ENCODE measurements at places on chromosomes 13 and 19.
A peak's percentile ranks its signal among the peaks of the same experiment; 100 is the strongest.

DNA sequence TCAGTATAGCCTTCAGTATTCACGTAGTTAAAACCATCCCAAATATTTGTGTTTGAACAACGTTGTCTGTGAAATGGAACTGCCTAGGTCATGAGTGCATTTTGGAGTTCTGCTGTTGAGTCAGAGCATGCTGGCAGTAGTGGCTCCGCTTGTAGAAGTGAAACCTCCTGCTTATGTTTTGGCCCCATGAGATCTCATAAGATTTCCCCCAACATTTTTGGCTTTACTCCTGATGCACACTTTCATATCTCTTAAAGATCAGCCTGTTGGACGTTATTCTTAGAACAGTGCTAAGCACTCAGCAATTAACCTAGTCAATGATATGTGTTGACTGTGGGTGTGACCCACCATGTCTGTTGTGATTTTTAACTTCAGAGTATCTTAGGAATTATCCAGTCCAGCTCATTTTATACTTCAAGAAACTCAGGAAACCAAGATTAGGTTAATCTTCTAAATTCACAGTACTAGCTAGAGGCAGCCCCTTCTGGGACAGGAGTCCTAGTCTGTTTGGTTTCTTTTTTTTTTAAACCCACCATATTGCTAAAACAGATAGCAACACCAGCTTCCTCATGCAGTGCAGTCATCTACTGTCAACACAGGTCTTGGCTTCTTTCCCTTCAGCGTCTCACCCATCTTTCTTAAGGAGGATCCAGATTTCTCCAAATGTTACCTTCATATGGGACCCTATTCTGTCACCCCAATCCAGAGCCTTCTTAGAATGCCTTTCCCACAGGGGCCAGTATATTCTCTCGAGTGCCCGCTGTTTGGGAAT is 26.2 kb downstream of the RAP2A start:
- DNase-seq = no peak

- DNase-seq = peak; percentile 77
These were observed 21.0 kb downstream of the ZNF114 start for GRCh38 chr19:48290771-48291488.

GRCh38 chr19:18761531-18762110 is 29.5 kb downstream of the COMP start:
- no peak for DNase-seq

GRCh38 chr13:102707467-102707866 is 12.6 kb upstream of the METTL21C start:
- no peak for DNase-seq

GRCh38 chr19:48698046-48698445 is 2.3 kb downstream of the FUT2 start:
- DNase-seq = no peak

- no peak for DNase-seq
These were observed 1.7 kb downstream of the PDX1 start for GRCh38 chr13:27921421-27921960.

GRCh38 chr19:11995174-11995573 is 30.3 kb downstream of the ZNF763 start:
- no peak for DNase-seq

DNA sequence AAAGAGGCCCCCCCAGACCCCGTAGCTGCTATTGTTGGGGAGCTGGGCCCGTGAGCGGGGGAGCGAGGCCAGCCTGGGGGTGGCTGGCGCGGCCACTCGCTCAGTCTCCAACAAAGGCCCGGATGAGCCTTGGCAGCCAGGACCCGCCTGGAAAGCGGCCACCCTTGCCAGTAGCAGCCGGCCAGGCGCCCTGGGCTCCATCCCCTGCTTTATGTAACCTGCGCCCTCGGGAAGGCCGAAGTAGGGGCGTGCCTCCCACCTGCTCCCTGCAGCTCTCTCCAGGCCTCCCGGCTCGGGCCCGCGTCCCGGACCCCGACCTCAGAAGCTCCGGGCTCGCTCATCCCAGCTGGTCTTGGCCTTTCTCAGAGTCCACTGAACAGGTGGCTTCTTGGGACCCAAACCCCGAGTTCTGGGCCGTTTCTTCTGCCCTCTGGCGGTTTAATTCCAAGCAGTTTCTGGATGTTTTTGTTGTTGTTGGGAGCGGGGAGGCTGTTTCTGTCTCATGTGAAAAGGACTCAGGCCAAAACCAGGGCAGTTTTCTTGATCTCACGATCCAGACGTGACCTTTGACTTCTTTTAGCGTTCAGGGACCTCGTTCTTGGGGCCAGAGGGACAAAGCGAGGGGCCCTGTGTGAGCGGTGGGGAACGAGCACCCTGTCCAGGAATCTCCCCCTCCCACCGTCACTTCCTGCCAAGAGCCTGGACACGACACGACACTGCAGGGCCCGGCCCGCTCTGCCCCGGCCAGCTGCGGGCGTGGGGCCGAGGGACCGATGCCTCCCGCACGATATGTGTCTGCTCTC is 1.2 kb downstream of the CDC34 start:
- peak; percentile 55 for DNase-seq

DNA sequence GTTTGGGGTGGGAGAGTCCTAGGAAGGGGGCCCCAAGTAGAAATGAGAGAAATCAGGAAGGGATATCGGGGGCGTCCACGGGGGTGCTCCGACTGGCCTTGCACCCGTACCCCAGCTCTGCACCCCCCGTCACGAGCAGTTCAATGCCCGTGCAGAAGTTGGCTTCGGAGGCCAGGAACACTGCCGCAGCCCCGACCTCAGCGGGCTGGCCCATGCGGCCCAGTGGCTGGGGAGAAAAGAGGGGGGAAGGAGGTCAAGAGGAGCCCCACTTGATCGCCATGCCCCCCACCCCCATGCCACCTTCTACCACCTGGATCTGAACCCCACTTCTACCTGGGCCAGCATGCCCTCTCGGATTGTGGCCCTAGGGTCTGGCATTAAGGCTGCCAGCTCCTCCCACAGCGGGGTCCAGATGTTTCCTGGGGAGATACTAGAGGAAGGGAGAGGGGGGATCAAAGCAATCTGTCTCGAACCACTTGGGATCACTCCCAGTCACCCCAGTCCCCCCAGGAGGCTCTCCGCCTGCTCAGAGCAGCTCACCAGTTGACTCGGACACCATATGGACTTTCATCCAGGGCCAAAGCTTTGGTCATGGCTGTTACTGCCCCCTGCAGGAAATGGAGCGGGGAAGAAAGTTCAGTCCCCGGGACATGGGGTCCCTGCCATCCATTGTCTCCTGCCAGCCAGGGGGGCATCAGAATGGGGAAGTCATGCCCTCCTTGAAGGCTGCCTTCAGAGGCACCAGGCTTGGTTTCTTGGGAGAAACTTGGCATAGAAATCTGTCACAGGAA is 2.5 kb upstream of the BCAT2 start:
- DNase-seq = no peak

DNA sequence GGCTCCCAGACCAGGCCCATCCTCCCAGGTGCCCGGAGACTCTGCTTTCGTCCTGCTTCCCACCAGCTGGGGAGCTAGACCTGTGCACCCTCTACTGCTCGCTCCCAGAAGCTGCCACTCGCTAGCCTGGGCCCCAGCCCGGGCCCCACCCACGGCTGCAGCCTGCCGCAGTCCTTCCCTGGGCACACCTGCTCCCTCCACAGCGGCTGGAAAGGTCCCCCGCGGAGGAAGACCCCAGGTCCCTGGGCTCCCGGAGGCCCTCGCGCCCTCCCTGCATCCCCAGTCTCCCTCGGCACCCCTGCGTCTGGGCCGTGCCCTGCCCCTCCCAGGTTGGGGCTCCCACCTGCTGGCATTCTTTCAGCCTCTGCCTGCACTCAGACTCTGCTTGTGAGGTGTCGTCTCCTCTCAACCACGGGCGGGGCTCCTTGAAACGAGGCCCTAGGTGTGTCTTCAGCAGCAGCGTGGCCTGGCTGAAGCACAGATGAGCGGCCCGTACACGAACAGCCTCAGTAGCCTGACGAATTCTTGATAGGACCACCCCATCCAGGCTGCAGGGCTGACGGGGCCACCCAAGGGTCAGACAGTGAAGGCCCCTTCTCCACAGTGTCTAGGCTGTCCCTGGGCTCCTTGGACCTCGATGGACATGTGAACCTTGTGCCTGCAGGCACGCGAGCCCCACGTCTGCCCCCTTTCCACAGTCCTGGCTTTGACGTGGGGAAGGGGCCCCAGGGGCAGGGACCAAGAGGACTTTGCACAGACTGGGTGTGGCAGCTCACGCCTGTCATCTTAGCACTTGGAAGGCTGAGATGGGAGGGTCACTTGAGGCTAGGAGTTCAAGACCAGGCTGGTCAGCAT is 27.9 kb downstream of the DOT1L start:
- DNase-seq = no peak

- DNase-seq = no peak
These were observed 44.2 kb upstream of the SLAIN1 start for GRCh38 chr13:77653301-77653700.

- no peak for DNase-seq
These were observed 151.4 kb downstream of the NALCN start for GRCh38 chr13:101264931-101265330.

DNA sequence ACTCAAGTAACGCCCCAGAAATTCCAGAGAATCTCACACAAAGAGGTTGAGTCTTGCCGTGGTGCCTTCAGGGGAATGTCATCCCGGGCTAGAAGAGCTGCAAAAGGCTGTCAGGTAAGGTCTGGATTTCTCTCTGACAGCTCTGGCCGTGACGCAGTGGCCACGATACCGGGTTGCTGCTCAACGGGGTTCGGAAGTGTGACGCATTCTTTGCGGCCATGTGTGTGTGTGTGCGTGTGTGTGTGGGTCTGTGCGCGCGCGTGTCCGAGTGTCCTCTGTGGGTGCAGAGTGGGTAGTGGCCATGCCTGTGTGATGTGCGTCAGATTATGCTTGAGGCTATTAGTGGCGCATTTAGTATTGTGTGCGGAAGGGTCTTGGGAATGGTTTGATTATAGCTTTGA is 306 bp downstream of the ZNF540 start:
- DNase-seq = peak; percentile 67

DNA sequence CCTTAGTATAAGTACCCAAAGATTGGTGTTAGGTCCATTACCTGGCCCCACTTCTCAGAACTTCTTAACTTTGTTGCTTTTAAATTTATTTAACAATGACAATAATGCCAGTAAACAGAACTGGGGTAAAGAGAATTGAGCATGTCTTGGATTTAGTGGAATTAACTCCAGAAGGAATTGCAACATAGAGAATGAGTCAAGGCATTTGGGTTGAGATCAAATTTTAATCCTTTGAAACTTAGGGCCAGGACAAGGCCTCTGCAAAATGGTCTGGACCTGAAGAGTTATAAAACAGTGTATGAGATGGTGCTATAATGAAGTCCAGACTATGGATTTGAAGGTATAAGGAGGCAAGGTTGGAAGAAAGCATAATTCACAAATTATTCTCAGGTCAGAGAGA is 1030.4 kb downstream of the SLITRK5 start:
- no peak for DNase-seq

DNA sequence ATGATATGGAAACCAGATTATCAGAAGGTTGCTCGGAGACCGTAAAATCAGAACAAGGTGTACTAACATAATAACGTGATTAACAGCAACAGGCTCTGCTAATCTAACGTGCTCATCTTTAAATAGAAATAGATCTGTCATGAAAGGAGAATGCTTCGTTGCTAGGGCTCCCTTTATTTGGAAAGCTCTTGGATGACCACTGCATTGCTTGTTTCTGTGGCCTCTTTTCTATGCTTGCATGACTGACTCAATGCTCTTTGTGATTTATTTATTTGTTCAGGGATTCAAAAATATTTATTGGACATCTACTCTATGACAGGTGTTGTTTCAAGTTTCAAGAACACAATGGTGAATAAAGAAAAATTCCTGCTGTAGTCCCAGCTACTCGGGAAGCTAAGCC is 22.3 kb upstream of the ZDHHC20 start:
- no peak for DNase-seq

DNA sequence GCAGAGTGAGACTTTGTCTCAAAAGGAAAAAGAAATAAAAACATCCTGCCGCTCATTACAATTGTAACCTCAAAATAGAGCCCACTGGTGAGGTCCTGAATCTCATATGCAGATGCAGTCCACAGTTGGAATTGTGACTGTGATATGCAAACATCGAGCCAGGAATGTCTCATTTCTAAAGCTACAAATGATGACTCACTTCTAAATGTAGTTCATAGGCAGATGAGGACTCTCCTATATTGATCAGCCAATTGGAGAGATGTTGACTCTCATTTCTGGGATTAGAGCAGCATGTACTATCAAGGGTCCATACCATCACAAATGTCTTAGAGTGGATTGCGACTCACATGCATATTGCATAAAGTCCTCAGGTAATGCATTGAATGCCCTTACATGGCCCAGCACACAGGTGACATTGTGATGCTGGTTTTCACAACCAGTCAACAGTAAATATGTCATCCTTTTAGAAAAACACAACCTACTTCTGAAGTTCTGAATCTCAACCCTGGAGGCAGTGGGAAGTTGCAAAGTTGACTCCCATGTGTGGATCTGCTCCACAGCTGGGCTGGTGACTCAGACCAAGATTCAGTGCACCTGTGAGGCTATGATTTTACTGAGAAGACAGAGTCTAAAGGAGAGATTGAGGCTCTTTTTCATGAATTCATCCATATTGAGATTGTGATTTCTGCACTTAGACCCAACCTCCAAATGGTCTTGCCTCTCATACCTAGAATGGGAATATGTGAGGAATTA is 16.9 kb upstream of the ZNF254 start:
- no peak for DNase-seq

GRCh38 chr19:16654140-16654539 is 5.8 kb downstream of the SMIM7 start:
- no peak for DNase-seq

DNA sequence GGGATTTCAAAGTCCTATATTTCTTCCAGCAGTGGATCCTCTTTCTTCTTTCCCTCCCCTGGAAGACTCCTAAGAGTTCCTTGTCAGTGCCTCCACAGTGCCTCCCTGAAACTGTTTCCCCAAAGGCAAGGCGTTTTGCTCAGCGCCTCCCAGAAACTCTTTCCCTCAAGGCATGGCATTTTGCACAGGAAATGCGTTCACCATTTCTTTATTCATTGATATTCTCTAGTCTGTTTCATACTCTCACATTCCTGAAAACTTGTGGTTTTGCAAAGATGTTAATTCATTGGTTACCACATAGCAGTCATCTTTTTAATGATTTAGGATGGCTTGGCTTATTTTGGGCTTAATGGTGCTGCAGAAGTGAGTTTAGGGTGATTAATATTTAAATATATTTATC is 177.3 kb upstream of the SLC10A2 start:
- DNase-seq = no peak

DNA sequence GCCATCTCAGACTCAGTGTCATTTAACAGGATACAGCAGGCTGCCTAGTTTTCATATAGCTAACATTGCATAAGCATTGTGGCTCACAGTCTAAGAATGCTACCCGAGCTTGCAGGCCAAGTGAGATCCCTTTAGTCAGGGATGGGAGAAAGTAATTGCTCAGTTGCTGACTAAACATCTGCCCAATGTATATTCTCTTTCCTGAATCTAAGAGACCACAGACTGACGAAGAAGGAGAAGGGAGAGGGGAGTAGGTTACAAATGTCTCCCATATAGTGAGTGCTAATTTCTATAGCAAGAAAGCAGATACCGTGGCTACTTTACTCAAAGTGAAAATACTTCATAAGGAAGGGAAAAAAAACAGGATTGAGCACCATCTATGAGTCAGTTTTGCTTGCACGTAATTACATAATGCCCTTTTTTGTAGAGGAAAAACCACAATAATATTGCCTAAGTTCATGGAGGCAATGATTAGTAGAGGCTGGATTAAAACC is 453.9 kb downstream of the COG6 start:
- no peak for DNase-seq
